ENCODE measurements at places on chromosomes 5 and 9. TPM values are rescaled to one million over a fixed set of nuclear protein-coding genes. Genes with fewer than 3 reads are reported as not detected.

GRCh38 chr5:138438724-138439476 lies at the start of gene REEP2:
Gene REEP2, plus strand, starts transcription at chr5:138439057. Its CDS starts 152 bp downstream, at chr5:138439209.
- DNase-seq: no peak

DNA sequence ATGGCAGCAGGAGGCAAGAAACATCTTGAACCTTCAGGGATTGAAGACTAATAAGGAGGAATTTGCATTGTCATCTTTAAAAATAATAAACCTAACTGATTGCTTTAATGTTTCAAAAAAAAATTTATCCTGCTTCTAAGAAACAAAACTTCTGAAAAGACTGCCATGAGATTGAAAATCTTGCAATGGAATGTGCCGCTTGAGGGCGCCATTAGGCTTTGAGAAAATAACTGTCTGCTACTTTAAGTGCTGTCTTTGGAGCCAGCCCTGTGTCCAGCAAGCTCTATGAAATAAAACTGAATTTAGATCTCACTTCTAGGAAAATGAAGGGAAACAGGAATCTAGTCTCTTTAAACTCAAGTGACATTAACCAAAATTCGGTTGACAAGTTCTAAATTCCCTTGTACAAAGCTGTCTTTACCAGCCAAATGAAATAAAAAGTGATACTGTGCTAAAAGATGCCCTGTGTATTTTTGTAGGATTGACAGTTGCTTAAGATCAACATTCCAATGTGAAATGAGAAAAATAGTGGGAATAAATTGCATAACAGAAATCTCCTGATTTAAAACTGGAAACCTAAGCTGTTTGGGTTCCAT lies 79.4 kb downstream of the ESM1 start:
- DNase-seq: peak; percentile 42

The PCDHGA4 gene
- total RNA-seq: not detected

DNA sequence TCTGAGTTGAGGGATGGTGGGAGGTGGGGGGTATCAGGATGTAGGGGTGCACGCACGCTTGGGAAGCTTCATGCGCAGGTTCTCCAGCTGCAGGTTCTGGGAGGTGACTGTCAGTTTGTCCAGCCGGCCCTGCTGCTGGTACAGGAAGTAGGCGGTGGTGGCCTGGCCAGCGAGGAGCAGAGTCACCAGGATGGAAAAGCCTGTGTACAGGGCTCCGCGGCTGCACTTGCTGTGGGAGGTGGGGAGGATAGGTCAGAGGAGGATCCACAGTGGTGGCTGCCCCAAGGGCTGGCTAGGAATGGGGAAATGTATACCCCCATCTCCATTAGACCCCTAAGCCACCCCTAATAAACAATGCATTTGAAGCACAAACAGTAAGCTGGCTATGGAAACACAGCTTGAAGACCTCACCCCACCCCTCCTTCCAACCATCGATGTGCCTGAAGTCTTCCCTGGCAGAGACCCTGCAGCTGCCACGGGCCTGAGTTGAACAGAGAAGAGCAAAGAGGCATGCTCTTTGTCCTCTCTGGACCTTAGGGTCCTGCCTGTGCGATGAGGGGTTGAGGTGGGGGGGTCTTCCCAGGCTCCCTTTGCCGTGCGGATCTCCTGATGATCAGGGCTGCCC lies 5.5 kb downstream of the CD74 start:
- DNase-seq: no peak

DNA sequence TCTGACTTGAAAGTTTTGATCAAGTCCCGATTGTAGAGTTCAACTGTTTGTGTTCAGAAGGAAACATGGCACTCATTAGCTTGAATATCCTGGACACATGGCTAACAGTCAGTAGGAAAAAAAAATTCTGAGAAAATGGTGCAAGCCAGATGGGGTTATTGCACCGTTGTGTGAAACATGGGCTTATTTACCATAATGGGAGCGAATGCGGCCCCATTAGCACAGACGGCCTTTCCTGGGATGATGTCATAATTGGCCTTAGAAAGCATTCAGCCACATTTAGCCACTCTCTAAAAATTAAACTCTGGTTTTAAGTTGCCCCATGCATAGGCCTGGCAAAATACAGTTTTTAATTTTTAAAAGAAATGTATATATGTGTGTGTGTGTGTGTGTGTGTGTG lies 112.1 kb downstream of the IRX2 start:
- DNase-seq: no peak

- DNase-seq: no peak
Observed at GRCh38 chr9:69317081-69317480, 7.9 kb upstream of the ENTREP1 start.

Measured in PC-9 (cell line).